Lung (tissue), 17 donors: ENCODE measurements at places on chromosomes 11 and 22.

- DNase-seq = no peak
Measured at GRCh38 chr22:31681349-31682345, 19.6 kb upstream of the PISD start.

- DNase-seq = no peak
Measured at GRCh38 chr11:93608364-93608763, 53.1 kb upstream of the CEP295 start.

- no peak for DNase-seq
Measured at GRCh38 chr11:70606951-70607330, 208.6 kb downstream of the CTTN start.

DNA sequence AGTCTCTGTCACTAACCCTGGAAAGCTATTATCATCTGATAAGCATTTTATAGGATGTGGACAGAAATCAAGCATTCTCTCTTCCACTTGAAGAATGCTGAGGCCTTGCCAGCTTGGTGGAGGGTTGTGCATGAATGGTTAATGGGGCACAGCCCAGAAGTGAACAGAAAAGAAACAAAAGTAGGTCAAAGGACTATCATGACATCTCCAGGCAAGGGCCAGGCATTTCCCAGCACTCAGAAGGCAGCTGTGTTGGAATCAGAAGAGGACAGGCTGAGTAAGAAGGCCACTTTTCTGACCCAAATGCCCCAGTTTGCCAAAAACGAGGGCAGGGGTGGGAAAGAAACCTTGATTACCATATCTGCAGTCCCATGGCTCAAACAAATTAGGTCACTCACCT, 12.4 kb downstream of the TENM4 start:
- DNase-seq = no peak

DNA sequence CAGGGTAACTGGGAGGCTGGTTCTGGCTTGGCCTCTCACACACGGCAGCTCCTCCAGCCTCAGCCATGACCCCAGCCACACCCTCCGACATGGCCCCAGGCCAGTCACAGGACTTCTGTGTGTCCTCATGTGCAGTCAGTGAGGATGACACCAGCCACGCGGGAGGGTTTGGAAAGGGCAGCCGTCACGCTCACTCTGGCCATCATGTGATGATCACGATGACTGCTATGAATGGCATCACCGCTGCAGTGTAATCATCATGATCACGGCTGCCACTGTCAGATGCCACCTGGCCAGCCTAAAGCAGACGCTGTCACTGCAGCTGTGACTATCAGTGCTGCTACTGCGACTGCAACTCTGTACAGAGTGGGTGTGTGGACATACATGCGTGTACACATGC, 640.9 kb downstream of the BRD1 start:
- no peak for DNase-seq

GRCh38 chr11:38060920-38061319, 1462.9 kb upstream of the RAG2 start:
- no peak for DNase-seq

DNA sequence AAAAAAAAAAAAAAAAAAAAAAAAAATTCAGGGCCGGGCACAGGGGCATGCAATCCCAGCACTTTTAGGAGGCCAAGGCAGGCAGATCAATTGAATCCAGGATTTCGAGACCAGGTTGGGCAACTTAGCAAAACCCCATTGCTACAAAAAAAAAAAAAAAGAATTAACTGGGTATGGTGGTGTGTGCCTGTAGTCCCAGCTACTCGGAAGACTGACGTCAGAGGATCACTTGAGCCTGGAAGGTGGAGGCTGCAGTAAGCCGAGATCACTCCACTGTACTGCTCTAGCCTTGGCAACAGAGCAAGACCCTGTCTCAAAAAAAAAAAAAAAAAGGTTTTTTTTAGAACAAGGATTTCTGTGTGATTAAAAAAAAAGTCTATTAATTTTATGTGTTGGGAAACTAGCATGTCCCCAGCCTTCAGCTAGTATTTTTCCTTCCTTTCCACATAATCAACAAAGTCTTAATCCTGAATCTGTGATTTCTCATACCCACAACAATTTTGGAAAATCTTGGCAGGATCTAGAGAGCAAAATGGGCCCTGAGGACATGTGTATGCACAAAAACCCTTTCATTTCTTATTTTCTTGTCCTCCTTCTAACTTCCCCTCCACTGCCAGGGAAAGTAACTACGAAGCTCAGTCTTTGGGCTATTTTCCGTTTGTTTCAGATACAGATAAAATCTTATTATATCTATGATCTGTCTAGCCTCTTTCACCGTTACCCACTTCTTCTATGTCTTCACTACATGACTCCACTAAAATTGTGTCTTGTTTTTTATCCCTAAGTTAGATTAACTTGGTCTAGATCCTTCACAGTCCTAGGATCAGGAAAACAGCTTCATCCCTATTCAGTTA, 5.7 kb upstream of the AMBRA1 start:
- no peak for DNase-seq

- peak; percentile 37 for DNase-seq
Measured at GRCh38 chr22:43136255-43136654, 6.9 kb downstream of the MCAT start.

- DNase-seq = no peak
Measured at GRCh38 chr11:117221775-117222517, 9.9 kb downstream of the PCSK7 start.

GRCh38 chr11:112663947-112664634, 297.1 kb upstream of the NCAM1 start:
- no peak for DNase-seq

- DNase-seq = no peak
Measured at GRCh38 chr22:48918585-48919186, 909.0 kb downstream of the BRD1 start.

GRCh38 chr11:65386307-65387140, at the start of gene FRMD8:
TSS of gene FRMD8 (plus strand) at chr11:65386637. CDS start at chr11:65387037, 400 bp downstream.
- DNase-seq = peak; percentile 84

- no peak for DNase-seq
Measured at GRCh38 chr11:94785509-94785908, 17.4 kb downstream of the AMOTL1 start.

DNA sequence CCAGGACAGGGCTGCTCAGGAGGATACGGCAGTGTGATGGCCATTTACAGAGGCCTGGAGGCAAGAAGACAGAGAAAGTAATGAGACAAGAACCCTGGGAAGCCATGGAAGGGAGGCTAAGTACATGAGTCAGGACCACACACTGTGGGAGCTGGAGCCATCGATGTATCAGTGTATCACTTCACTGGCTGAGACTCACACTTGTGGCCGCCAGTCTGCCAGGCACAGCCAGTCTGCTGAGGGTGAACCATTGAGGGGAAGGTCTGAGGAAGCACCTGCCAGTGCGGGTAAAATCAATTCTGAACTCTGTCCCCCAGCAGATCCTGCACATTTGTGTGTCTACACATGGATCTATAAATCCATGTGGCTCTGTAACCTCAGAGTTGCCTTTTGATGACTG, 195.6 kb downstream of the GRIK4 start:
- DNase-seq = no peak

GRCh38 chr11:61683961-61684869, 4.0 kb downstream of the DAGLA start:
- no peak for DNase-seq

GRCh38 chr11:17547051-17547577, at the start of gene OTOG:
TSS of gene OTOG (plus strand) at chr11:17547259. CDS start at chr11:17547373, 114 bp downstream.
- DNase-seq = no peak

DNA sequence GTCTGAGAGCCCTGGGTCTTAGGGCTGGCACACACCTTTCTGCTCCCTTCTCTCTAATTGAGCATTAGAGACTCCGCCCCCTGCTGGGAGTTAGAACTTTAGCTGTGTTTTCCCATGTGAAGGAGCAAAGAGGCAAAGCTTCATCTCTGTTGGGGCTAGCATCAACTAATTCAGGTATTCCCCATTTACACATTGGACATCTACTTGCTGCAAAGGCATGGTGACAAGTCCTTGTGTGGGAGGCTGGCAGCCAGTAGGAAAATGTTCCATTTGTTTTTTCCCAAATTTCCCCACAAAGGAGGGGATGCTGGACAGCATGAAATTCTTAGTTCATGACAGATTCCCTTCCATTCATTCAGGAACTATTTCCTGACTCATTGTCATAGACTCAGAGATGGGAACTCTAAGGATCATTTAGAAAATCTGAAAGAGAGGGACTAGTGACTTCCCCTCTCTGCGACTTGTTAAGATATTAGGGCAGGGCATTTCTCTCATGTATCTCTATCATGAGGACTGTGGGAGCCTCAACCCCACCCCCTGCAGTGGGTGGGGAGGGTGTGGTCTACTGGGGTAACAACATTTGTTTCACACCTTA, 3.6 kb downstream of the CD44 start:
- no peak for DNase-seq

- no peak for DNase-seq
Measured at GRCh38 chr11:127059286-127059685, 58.7 kb upstream of the KIRREL3 start.

DNA sequence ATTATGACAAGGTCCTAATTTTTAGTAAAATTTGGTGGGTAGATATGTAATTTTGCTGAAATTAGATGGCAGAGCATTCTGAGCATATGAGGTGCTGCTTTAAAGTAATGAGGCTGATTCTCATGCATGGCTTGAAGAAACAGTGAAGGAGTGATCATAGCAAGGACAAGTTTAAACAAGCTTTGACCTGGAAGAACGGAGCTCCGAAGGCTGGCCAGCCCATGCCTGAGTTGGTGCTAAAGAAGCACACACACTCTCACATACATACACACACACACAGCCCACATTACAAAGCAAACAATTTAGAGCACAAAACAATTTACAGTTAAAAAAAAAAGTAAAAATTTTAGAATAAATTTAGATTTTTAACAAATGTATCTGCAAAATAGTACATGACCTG, 150.7 kb downstream of the DCDC1 start:
- no peak for DNase-seq

DNA sequence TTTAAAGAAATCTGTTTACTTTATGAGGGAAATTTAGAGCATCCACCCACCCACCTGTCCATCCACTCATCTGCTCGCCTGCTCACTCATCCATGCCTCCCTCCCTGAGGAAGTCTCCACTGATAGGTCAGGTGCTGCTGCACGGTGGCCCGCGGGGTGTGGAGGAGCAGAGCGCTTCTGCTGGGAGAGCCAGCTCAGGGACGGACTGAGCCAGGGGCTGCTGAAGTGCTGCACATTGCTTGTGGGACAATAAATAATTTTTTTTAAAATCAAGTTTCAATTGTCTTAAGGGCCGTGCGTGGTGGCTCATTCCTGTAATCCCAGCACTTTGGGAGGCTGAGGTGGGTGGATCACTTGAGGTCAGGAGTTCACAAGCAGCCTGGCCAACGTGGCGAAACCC, 148.9 kb downstream of the TBC1D22A start:
- DNase-seq = no peak

DNA sequence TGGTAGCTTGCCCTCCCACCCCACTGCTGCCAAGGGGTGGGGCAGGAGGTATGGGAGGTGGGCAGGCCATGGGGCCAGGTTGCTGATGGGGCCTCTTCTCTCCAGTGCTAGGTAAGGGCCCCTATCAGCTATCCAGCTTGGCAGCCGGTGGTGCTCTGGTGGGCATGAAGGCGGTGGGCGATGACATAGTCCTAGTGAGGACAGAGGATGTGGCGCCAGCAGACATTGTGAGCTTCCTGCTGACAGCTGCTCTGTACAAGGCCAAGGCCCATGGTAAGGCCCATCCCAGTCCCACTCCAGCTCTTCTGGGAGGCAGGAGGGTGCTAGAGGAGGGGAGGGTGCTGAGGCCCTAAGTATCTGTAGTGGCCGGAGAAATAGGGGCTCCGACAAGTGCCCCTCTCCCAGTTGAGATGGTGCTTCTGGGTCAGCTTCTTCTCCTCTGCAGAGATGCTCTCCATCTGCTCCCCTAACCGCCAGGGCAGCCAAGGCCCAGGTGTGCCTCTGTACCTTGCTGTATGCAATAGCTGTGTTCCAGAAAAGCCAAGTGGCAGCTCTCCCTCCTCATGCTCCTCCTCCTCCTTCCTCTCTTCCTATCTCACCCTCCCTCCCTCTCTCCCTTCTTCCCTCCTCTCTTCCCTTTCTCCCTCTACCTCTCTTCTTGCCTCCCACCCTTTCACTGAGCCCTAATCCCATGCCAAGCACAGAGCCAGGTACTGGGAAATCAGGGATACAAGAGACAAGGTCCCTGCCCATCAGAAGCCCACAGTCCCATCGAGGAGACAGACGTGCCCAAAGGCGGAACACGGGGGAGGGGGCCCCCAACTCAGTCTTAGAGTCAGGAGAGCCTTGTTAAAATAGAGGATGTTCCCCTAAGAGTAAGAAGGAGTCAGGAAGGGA, 55.3 kb downstream of the OTOG start:
- no peak for DNase-seq

- peak; percentile 62 for DNase-seq
Measured at GRCh38 chr22:46379066-46379930, 43.8 kb downstream of the TRMU start.

- DNase-seq = peak; percentile 77
Measured at GRCh38 chr11:86069408-86070101, 671 bp upstream of the PICALM start.

- DNase-seq = no peak
Measured at GRCh38 chr22:19918332-19919106, 23.1 kb upstream of the COMT start.

DNA sequence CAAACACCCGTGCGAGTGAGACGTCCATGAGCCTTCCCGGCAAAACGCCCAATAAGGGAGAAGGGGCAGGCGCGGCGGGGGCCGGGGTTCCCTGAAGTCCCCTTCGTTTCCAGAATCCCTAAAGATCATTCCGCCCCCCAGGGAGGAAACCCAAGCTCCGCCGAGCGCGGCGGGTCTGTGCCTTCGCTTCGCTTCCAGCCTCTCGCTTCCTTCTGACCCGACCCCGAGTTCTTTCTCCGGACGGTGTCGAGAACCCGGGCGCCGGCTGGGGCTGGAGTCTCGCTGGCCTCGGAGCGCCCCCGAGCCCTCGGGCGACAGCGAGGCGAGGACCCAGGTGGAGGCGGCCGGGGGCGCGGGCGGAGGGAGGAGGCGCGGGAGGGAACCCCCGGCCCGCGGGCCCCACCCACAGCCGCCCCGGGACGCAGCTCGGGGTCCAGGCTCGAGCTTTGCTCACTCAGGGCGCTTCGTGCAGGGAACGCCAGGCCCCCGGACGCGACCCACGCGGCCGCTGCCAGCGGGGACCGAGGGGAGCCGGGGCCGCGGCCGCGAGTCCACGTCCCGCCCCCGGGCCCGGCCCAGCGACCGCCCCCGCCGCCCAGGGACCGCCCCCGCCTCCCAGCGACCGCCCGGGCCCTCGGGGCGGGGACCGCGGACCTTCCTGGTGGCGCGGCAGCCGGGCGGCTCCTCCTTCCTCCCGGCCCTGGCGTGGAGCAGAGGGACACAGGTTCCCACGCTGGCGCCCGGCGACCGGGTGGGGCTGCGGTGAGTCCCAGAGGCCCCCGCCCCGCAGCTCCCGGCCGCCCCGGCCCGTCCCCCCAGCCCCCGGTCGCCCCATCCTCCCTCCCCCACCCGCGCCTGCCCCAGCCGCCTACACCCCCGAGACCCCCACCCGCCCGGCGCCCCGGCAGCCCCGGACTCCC, at the start of gene PGGHG:
Gene PGGHG (plus strand): TSS at position 649 of the 920 bp plus-strand sequence. CDS start 691 bp downstream, outside the sequence.
- DNase-seq = peak; percentile 59

- DNase-seq = no peak
Measured at GRCh38 chr11:115939104-115939730, 435.0 kb upstream of the CADM1 start.

- no peak for DNase-seq
Measured at GRCh38 chr22:22751043-22751603, 106.7 kb downstream of the GGTLC2 start.
